Stimulated activated CD8-positive, alpha-beta memory T cell treated with anti-CD3 and anti-CD28 coated beads, Interleukin-15, amount 100 ng/mL, for 4 hours (primary cell): ENCODE measurements at places on chromosomes 7 and 10.

DNA sequence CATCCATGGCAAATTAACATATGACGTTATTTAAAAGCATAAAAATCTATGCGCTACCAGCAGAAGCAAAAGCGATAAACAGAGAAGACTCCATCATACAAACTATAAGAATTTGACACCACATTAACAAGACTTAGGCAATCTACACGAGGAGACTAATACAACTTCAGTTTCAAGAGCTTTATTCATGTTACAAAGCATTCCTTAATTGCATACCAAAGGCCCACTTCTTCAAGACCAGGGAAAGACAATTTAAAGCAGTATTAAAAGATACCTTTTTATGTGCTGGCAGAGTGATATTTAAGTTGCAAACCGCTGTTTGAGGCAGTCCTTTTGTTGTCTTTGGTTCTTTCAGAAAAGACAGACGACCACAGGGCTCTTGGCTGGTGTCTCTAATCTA lies 176.0 kb upstream of the CCDC6 start:
- no peak for DNase-seq

DNA sequence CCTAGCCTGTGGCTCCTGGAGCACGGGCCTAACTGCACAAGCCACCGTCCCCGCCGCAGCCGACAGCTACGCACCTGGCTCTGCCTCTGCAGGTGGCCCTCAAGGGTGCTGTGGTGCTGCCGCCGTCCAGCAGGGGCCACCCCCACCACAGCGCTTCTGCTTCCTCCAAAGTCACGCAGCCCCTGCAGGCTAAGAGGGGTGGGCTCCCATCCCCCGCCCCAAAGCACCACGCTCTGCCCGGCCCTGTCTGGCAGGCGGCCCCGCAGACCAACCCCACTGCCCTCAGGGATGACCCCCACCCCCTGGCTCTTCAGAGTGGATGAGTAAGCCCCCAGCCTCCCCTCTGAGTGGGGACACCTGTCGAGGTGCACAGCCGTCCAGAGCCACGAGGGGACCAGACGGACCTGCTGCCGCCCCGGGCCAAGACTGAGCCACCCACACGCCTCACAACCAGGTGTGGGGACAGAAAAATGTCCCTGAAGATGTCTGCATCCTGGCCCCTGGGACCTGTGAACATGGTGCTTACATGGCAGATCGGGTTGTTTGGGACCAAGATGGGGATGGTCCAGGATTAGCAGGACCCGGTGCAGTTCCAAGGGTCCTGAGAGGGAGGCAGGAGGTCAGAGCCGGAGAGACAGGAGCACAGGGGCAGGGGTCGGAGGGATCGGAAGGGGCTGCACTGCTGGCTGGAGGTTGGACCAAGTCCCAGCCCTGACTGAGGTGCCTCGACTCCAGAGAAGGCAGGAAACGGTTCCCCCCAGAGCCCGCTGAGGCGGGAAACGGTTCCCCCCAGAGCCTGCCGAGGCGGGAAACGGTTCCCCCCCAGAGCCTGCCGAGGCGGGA lies 9.0 kb upstream of the ADAP1 start:
- DNase-seq, result no peak

DNA sequence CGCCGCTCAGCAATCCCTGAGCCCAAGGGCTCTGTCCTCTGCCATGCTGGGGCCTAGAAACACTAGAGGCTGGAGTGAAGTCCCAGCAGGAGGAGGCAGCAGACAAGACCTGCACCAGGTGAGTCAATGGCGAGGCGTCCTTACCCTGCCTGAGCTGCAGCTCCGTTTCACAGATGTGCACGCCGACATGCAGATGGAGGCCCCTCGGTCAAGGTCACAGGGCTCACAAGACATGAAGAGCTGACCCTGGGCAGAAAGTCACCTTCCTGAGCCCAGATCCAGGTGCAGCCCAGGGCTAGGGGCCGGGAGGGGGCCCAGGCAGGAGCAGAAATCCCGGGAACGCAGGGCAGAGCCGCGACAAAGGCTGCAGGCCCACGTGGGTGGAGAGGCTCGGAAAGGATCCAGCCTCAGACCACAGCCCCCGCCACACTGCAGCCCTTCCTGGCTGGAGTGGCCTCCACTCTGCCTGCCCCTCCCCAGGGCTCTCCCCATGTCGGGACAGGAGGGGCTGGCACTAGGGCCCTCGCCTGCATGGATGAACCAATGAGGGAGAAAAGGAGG lies 23.8 kb downstream of the PDGFA start:
- DNase-seq, result no peak

GRCh38 chr7:37751096-37751495 lies 67.5 kb downstream of the GPR141 start:
- no peak for DNase-seq

- no peak for DNase-seq
Measured at GRCh38 chr7:34091321-34091917, 186.1 kb downstream of the BMPER start.

DNA sequence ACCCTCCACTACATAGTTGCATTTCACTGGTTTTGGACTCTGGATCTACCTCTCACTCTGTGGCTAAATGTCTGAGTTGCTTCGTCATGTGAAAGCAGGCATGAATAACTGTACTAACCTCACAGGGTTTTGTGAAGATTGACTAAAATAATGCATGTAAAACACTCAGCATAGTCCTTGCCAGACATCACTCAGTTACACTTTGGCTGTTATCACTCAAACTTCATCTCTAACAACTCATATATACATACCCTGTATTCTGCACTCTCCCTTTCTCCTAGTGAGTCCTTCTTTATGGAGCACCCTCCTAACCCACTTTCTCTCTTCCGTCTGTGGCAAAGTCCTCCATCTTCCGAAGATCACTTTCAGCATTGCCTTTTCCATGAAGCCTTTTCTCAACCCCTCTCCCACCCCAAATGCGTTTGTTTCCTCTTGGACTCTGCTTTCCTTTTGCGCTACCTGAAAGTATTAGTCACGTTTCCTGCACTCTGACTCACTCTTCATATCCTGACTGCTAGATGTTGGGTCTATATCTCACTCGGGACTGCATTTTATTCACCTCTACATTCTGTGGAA lies 72.6 kb downstream of the OSBPL3 start:
- no peak for DNase-seq

- no peak for DNase-seq
Measured at GRCh38 chr7:66452165-66452564, 176.5 kb upstream of the KCTD7 start.

DNA sequence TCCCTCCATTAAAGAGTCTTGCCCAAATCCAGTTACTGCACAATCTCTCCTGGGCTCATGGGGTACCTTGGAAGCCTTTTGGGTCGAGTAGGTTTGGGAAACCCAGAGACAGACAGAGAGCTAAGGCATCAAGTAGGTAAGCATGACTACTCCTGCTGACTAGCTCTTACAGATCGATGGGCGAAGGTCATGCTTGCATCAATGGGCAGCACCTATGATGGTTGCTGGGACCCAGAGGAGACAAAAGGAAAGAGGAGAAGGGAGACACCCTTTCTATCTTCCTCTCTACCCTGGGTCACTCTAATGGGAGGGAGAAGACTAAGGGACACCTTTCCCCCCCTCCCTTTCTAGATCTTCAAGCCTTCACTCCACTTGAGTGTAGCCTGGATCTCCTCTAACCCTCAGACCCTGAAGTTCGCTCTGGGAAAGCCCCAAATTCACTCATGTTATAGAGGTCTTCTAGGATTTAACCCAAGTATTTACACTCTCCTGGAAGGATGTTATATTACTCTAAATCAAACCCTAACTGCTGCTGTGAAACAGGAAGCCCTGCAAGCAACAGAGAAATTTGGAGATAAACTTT lies 31.6 kb upstream of the ZNF746 start:
- no peak for DNase-seq

- no peak for DNase-seq
Measured at GRCh38 chr10:100730725-100731406, 14.5 kb upstream of the PAX2 start.

DNA sequence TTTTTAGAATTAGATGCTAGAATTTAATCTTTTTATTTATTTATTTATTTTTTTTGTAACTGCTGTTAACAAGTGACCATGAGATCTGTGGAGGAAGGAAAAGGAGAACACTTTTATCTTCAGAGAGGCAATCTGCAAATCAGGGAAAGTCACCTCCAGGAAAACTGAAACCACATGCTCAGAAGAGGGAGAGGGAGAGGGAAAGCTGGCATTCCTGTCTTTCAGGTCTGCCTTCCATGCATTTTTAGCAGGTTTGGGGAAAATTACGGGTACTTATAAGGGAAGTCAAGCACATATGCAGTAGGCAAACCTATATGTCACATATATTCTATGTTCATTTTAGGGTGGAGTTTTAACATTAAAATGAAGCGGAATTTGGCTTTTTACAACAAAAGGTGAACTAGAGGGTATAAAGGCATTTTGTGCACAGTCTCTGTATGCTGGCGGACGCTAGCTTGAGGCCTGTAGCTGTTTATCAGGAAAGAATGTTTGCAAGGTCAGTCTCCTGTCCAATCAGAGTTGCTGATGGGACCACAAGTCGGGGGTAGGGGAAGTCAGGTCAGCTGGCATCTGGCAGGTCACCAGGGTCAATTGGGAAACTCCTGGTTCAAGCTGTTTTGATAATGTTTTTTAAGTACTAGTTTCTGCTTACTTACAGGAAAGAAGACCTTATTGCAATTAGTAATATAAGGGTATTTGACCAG lies 333.5 kb downstream of the GPR158 start:
- DNase-seq, result no peak
